ENCODE measurements at places on chromosomes 6 and 20.

GRCh38 chr6:4023240-4023639, 55.7 kb downstream of the FAM217A start:
- DNase-seq: no peak

GRCh38 chr20:48777005-48777404, 50.8 kb downstream of the PREX1 start:
- DNase-seq: no peak

DNA sequence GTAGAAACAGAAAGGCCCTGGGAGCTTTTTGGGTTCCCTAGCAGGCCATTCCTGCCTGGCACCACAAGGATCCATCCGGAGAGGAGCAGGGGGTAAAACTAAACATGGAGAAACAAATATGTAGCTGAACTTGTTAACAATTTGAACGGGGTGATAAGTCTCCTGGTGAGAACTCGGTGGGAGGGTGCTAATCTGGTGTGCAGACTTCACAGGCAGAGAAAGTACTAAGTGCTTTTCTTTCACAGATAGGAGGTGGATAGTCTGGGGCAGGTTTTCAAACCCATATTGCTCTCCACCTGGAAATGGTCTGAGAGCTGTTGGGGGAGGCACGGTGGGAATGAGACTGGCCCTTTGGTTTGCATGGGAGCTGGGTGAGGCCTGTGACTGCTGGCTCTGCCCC, 196.3 kb upstream of the FUT9 start:
- no peak for DNase-seq

GRCh38 chr6:169927711-169928110, 176.3 kb downstream of the ERMARD start:
- no peak for DNase-seq

DNA sequence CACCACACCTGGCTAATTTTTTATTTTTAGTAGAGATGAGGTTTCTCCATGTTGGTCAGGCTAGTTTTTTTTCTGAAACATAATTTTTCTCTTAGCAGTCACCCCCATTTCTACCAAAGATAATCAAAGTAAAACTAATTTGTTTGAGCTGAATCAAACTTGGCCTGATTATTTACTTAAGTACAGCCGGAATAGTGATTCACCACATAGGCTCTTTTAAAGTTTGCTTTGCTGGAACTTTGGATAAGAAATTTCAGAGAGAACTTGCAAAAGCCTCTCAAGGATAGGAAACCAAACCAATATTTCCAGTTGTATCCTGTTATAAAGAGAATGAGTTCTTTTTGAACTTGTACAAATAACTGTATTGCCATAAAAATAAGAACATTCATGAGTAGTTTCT, 105.0 kb upstream of the SYNCRIP start:
- no peak for DNase-seq

DNA sequence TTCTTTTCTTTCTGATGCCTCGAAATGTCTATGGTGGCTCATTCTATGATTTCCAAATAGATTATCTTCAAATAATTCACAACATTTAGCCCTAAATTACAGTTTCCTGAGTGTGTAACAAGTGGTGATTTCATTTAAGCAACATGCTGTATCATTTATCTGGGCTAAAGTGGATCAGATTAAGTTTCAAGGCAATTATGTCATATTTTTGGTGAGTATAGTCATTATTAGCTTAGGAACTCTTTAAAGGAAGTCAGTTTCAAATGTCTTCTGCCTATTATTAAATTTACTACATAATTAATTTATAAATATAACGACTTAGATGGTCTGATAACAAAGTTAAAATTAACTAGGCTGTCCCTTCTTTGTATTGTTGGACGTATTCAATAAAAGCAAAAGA, 847.9 kb upstream of the FLRT3 start:
- DNase-seq: no peak

DNA sequence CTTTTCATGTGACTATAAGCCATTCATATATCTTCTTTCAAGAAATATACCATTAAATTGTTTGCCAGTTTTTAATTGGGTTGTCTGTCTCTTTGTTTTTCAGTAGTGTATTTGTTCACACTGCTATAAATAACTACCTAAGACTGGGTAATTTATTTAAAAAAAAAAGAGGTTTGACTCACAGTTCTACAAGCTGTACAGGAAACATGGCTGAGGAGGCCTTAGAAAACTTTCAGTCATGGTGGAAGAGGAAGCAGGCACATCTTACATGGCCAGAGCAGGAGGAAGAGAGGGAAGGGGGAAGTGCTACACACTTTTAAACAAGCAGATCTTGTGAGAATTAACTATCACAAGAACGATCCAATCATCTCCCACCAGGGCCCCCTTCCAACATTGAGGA, 255.3 kb downstream of the EPM2A start:
- DNase-seq: no peak

- peak; percentile 58 for DNase-seq
Measured at GRCh38 chr6:148203970-148204369, 138.7 kb upstream of the SASH1 start.

- no peak for DNase-seq
Measured at GRCh38 chr20:33280000-33280680, 2.9 kb upstream of the BPIFB1 start.

DNA sequence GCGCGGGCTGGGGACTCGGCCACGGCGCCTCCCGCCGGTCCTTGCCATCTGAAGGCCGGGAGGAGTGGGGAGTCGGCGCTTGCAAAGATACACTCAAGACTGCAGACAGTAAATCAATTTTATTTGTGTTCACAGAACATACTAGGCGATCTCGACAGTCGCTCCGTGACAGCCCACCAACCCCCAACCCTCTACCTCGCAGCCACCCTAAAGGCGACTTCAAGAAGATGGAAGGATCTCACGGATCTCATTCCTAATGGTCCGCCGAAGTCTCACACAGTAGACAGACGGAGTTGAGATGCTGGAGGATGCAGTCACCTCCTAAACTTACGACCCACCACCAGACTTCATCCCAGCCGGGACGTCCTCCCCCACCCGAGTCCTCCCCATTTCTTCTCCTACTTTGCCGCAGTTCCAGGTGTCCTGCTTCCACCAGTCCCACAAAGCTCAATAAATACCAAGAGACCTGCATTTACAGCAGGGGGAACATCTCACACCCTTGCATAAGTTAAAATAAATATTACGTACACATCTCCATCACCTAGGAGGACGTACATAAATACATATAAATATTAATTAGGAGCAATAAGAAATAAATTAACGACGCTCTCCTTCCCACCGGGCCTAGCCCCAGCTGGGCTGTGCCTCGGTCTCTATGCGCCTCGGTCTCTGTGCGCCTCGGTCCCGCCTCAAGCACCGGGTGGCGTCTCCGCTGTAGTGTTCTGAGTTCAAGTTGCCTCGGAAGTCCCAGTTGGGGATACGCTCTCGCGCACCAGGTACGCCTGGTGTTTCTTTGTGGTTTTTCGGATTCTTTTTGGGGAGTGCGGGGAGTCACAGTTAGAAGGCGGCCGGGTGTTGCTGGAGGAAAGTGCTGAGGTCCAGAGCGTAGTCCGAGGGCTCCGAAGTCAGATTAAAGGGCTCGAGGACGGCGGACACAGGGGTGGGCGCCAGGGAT, 889 bp upstream of the FLOT1 start:
- peak; percentile 63 for DNase-seq

DNA sequence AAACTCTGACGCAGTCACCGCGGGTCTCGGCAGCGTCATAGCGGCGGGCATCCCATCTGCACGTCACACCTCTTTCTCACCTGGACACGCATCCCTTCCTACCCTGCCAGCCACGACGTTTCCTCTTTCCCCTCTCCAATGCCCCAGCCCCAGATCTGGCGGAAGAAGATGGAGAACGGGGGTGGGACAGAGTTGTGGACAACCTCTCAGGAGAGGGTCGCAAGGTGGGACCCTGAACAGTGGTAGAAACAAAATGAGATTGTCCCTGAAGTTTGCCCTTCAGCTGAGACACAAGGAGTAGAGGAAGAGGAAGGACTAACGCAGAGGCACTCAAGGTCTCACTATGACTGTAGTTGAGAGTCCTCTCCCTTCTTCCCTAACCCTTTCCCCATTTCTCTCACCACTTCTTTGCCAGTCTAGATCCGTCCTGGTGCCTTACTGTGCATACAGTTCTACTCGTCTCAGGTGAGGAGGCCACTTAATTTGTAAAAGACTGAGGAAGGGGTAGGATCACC, 562 bp downstream of the TRIM39 start:
- no peak for DNase-seq

DNA sequence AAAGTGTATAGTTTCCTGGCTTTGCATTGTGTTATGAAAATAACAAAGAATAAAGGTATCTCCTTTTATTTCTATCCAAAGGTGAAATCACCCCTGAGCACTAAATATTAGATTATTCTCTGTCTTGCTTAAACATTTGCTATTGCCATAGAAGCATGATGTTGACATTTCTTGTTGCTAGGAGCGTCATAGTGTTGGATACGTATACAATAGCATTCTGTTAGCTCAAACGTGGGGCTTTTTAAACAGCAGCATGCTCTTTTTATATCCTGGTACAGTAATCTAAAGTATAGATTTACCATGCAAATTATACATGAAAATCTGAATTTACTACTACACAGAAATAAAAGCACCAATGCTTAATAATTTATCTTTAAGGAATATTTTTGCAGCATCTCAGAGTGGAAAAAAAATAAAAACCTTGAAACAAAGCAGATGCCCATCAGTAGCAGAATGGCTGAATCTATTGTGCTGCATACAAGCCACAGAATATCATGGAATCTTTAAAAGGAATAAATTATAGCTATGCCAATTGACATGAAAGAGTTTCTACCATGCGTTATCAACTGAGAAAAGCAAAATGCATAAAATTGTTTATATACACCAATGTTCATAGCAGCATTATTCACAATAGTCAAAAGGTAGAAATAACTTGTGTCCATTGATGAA, 9.6 kb upstream of the HSF2 start:
- DNase-seq: no peak

GRCh38 chr6:11688425-11688709, 90.2 kb downstream of the ADTRP start:
- no peak for DNase-seq

- DNase-seq: no peak
Measured at GRCh38 chr20:46031014-46031569, 2.1 kb downstream of the SLC12A5 start.

DNA sequence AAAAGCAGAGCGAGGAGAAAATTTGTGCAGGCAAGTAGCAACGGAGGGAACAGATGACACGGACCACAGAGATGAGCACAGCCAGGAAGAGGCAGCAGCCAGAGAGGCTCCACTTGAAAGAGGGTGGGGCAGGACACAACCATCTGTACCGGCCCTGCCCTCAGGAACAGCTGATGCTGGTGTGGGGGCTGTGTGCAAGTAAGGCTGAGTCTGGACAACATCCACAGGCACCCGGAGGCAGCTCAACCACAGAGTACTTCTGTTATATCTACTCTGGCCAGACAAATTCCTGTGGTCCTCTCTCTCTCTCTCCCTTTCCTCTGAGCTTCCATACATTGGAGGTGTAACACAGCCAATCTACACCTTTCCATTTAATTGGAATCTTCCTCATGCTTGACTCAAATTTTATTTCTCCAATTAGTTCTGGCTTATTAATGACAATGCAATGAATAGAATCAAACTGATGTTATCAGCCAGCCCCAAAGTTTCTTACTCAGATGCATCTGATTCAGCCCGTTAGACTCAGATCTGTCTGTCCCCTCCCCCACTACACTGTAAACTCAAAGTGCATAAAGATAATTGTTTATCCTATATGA, 24.9 kb downstream of the KIF13A start:
- no peak for DNase-seq

DNA sequence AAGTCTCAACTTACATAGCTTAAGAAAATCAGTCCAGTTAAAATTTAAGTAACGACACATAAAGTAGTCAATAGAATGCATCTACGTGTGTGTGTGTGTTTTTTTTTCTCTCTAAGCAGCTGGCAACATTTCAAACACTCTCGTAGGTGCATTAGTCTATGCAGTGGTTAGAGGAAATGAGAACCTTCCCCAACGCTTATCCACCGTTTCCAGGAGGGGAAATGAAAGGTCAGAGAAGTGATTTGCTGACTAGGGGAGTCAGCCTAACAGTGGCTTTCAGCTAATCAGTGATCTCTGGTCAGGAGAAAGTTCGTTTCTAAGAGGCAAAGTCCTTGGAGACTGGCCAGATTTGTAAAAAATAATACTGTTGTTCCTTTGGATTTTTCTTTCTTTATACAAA, 806.6 kb downstream of the C6orf118 start:
- DNase-seq: no peak

DNA sequence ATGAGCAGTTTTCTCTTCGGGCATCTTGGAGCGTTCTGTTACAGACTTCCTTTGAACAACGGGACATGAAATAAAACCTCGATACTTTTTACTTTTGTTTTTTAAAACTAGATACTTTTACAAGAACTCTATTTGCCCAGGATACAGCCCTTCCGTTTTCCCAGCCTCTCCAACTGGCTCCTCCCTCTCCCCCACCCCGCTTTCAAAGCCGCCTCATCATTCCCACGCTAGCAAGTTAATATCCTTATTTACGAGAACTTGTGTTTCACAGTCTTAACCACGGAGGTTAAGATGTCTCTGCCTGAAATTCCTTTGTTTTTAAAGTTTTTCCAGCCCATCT, 241 bp upstream of the CFAP206 start:
- no peak for DNase-seq

DNA sequence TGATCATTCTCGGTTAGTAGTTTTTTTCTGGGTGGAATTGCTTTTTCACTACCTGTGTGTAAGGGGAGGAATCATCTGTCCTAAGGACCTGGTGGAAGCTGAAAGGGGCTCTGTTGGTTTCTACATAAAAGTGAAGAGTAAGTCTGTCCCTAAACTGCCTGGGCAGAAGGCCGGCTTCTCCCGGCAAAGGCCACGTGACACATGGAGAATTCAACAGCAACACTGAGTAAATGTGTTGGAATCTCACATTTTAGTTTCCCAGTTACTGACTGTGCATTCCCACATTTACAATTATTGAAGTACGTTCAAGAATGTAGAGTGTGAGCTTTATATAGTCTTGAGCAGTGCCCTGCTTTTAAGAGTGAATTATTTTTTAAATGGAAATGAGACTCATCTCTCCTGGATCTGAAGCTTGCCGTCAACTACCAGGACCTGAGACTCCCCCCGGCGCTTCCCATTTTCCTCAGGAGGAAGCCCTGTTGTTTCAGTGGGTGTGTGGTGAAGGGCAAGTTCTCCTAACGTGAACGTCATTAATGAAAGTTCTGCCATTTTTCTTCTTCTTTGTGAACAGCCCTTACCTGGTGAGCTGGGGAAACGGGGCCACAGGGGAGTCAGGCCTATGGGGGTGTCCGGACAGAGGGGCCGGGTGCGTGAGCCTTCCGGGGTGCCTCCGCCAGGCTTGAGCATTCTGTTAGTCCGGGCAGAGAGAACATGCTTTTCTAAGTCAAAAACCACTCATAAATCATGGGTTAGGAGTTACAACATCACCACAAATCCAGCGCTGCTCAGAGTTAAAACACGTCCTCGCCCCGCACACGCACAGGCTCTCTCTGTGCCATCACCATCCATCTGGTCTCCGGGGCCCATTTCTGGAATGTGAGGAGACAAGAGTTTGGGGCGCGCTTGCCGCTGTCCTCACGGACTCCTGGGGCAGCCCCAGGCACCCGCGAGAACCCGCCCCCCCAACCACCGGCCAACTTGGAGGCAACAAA, 56.6 kb upstream of the SMOC2 start:
- DNase-seq: no peak

DNA sequence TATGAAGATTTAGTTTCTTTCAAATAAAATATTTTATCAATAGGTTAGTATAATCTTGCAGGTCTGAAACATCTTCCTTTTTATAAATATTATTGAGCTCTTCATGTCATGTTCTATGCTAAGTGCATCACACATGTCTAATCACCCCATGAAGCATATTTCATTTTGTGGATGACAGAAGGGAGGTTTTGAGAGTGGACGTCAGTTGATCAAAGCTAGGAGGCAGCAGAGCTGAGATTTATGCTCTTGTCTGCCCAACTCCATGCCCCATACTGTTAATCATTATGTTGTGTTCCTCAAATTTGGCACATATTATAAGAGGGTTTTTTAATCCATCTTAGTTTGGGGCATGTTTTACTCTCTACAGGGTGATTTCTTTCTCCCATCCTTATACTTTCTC, 22.7 kb downstream of the DSE start:
- DNase-seq: no peak
